ENCODE measurements at places on chromosomes 12 and 14.

DNA sequence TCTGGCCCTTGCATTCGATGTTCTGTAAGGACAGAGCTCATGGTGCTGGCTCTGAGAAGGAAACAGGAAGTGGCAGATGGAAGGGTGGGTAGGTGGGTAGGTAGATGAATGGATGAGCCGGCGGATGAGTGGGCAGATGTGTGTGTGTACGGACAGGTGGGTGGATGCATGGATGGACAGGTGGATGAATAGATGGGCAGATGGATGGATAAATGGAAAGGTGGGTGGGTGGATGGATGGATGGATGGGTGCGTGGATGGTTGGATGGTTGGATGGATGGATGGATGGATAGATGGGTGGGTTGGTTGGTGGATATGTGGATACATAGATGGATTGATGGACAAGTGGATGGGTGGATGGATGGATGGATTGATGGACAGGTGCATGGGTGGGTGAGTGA is 27.6 kb upstream of the PPP1R13B start:
- DNase-seq = no peak

DNA sequence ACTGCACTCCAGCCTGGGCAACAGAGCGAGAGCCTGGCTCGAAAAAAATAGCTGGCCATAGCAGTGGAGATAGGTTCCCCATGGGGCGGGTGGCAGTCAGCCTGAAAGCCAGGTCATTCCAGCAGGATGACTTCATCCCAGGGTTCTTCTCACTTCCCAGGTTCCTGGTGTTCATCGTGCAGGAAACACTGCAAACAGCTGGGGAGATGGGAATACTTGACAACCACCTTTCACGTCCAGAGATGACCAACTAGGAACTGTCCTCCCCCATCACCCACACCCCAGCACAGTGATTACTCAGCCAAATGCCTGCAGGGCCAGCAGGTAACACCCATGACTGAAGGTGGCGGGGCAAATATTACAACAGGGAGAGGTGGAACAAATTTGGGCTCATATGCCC is 1.7 kb downstream of the VSIG10 start:
- no peak for DNase-seq

DNA sequence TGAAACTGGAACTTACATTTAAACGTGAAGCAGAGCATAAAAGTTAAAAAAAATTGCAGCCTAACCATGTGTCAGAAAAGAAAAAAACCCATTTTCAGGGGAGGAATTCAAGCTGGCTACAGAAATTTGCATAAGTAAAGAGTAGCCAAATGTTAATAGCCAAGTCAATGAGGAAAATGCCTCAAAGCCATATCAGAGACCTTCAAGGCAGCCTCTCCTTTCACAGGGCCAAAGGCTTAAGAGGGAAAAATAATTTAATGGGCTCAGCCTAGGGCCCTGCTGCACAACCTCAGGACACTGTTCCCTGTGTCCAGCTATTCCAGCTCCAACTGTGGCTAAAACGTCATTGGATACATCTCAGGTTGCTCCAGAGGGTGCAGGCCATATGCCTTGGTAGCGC is 749.5 kb downstream of the FLRT2 start:
- no peak for DNase-seq

GRCh38 chr12:81021834-81022233 is 56.0 kb upstream of the ACSS3 start:
- DNase-seq = no peak

- no peak for DNase-seq
Measured at GRCh38 chr12:5099591-5099990, 55.9 kb downstream of the KCNA5 start.

GRCh38 chr12:69330475-69331473 is 17.4 kb upstream of the LYZ start:
- peak; percentile 48 for DNase-seq

DNA sequence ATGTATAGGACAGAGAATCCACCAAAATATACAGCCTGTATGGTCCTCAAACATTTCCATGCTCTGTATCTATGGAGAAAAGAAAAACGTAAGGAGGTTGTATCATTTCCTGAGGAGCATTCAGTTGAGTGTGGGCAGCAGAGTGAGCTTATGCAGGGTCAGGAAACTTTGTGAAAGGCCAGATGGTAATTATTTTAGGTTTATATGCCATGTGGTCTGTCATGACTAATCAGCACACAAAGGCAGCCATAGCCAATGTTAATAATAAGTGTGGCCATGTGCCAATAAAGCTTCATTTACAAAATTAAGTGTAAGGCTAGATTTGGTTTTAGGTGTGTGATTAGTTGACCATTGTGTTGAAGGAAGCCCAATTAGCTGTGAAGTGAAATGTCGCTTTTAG is 33.2 kb upstream of the A2M start:
- no peak for DNase-seq

GRCh38 chr12:109680264-109681005 is 33.2 kb upstream of the FAM222A start:
- no peak for DNase-seq

DNA sequence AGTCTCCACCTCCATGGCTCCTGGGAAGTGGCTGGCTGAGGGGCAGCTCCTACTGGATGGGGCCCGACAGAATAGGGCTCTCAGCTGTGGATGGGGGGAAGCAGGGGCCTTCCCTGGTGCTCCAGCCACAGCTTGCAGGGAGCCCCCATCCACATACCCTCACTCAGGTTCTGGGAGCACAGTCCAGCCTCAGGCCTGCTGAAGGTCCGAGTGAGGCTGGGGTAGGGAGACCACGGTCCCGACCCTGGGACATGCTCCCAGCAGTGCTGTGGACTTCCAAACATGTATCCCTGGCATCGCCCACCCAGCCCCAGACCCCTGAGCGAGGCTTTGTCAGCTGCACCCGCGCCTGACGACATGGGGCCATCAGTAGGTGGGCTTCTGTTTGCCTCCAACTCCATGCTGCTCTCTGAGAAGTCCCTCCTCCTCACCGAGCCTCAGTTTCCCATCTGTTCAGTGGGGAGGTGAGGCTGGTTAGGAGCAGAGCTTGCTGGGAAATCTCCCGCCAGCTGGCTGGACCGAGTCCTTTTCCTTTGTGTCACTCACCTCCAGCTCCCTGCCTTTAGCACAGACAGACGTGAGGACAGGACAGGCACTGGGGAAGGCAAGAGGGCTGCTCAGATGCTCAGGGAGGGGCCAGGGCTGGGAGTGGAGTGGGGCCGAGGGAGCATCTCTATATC is 9.1 kb upstream of the ATG101 start:
- no peak for DNase-seq

- DNase-seq = no peak
Measured at GRCh38 chr12:128977441-128977840, 124.2 kb downstream of the GLT1D1 start.

DNA sequence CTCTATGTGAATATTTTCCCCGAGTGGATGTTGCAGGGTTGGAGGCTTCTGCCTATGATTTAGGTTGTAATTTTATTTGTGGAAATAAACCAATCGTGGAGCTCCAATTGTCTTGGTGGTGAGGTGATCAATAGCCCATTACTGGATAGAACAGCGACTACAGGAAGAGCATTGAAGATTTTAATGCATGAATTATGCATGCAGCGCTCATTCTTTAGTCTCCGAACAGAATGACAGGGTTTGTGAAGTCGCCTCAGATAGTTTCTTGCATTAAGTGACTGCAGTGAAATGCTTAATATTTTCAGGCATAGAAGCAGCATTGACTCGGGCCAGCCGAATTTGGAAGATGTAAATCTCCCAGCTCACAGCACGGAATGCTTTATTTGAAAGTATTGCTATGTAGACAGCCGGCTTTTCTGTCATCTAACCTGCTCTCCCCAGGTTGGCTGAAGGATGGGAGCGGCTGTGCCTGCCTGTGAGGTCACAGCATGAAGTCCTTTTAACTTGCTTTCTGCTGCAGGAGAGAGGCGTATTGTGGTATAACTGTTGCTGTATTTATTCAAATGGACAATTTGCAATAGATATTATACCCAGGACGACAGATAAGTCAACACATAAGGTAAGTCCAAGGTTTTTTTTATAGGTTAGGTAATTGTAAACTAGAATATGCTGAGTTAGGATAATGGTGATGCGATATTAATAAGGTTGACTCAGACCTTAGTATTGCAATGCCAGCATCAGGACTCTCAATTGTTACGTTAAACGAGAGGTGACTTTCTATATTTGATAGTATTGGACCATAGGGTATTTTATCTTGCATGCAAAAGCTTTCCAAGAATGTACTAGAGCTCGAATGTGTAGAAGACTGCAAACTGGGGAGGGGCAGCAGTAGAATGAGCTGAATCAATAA is 135.7 kb downstream of the CNTN1 start:
- no peak for DNase-seq
